ENCODE measurements at places on chromosomes 12 and 14.

GRCh38 chr14:50099335-50099734, 17.0 kb downstream of the VCPKMT start:
- no peak for DNase-seq

DNA sequence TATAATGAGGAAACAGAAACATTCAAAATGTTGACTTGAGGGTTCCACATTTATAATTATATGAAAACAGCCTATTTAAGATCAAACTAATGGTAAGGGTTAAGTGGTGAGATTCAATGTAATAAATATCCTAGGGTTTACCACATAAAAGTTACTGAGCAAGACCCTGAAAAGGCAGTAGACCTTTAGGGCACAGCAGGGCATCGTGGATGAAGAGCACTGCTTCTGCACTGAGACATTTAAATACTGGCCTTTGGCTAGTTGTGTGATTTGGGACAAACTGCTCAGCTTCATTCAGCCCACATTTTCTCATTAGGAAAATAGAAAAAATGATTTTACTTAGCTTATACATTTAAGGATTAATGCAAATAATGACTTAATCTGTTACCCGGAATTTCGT, 42.0 kb downstream of the CNTN1 start:
- DNase-seq: no peak

DNA sequence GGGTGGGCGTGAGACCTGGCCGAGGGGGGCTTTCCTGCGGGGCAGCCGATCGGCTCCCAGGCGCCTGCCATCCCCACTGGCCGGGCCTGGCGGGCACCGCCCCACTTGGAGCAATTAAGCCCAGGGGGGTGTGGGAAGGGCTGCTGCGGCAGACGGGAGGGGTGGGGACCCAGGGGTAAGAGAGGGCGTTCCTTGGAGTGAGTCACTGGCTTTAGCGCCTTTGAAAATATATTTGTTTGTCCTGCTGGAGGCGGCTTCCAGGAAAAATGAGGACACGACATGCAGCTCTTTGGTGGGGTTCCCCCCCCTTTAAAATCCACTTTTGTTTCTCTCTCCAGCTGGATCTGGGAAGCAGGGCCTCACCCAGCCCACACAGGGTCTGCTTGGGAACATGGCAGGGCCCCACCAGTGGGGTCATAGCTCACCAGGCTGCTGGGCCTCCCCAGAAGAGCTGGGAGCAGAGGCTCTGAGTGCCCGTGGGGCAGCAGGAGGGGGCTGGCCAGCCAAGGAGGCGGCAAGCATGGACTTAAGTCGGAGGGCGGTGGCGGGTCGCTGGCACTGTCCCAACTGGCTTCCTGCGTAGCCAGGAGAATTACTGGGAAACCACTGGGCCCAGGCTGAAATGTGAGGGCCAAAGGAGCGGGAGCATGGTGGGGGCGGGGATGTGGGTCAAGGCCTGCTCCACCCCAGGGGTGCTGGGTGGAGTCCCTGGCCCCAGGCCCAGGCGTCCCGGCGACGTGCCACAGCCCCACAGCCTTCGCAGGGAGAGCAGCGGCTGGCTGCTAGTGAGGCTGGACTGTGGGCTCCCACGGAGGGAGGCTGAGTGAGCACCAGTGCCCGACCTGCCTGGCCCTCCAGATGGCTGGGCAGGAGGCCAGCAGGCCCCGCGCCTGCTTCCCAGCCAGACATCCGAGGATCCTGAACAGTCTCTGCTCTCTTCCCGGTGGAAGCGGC, 128.0 kb downstream of the RFLNA start:
- no peak for DNase-seq

DNA sequence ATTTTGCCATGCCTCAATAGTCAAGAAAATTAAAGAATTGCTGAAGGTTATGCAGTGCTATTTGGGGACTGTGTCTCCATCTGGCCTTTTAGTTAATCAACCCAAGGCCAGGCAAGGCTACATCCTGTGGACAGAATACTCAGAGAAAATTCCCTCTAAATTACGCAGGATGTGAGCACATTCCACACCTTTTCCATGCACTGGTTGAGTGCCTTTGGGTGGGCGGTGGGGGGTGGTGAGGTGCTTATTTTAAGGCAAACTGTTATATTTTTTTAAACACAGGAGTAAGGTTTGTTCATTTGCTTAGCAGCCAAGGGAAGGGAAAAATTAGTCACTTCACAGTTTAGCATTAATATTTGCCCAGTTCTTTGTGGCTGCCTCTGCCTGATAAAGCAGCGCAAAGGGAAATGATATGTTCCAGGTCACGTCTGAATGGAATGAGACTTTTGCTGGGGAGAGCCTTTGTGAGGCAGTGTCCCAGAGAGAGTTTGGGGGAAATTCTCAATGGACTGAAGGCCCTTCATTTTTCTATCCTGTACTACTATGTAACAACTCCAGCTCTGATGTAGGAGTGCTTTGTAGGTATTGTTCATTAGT, 17.2 kb upstream of the KCNA5 start:
- no peak for DNase-seq

DNA sequence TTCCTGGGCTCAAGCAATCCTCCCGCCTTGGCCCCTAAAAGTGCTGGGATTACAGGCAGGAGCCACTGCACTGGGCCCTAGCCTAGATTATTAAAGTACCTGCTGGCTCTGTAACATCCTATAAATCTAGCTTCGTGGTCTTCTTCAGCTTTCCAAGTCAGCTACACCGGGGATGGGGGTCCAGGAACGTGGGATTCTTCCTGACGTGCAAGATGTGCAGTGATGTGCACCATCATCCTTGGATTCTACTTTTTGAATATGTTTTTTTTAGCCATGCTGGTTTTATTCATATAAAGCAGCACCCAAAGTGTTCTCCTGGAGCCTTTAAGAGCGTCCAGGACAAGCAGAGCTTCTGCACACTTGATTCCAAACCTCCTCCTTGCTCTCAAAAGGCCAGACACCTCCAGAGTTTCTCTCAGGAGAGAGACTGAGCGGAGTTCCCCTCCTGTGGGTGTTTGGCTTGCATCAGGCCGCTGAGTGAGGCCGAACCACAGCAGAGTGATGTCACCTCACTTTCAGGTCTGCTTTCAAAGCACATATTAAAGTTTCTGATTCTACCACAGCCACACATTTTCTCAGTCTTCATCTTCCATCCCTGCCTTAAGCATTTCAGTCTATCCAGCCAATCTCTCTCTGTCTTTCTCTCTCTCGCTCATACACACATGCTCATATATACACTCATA, 33.4 kb downstream of the VCPKMT start:
- peak; percentile 79 for DNase-seq

GRCh38 chr12:116317986-116318575, 40.6 kb upstream of the MED13L start:
- no peak for DNase-seq

GRCh38 chr14:92638904-92639303, 109.5 kb downstream of the LGMN start:
- no peak for DNase-seq

DNA sequence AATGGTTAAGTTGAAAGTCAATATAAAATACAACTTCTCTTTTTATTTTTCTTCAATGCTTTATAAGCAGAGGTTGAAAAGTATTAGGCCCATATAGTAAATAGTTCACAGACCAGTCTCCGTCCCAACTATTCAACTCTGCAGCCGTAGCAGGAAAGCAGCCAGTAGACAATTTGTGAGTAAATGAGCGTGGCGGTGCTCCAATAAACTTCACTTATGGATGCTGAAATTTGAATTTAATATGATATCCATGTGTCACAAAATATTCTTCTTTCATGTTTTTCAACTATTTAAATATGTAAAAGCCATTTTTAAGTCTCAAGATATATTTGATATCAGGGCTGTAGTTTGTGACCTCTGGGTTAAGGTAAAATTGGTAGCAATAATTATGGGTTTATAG, 17.7 kb downstream of the LIN7A start:
- DNase-seq: no peak

DNA sequence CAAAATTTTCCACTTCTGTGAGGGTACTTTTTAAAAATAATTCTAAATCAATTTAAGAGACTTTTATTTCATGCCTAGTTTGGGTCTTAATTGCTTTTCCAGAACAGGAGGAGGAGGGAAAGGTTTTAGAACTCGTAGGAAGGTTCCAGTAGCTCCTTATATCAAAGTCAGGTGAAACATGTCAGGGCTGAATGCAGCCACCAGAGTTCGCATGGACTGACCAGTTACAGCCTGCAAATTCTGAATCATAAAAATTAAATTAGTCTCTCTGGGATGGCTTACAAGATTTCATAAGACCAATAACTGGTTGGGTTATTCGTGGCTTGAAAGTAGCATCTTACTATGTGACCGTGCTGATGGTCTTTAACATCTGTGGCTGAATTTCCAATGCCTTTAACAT, 397 bp downstream of the BDKRB1 start:
- no peak for DNase-seq

DNA sequence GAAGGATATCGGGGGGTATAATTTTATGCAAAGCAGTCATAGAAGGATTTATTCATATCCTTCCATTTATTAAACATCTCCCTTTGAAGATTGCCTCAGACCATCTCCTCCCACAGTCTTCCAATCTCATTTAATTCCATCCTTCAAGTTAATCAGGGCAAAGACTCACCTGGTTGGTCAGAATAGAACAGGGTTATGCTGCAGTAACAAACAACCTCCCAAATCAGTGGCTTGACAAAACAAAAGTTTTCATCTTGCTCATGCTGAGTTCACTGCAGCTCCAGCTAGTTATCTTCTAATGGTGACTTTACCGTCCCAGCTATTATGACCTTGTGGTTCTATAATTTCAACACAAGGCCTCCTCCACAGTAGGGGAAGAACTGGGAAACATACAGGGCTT, 48.8 kb upstream of the MTERF2 start:
- no peak for DNase-seq

- no peak for DNase-seq
Measured at GRCh38 chr12:28998662-28999120, 150.4 kb upstream of the FAR2 start.

DNA sequence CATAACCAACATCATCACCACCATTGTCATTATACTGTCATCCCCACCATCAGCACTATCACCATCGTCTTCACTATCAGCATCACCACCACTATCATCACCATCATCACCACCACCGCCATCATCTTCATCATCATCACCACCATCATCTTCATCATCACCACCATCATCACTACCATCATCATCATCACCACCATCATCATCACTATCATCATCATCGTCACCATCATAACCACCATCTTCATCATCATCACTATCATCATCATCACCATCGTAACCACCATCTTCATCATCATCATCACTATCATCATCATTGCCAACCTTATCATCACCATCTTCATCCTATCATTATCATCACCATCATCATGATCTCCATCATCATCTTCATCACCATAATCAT, 39.0 kb downstream of the SVOP start:
- no peak for DNase-seq

- no peak for DNase-seq
Measured at GRCh38 chr14:75096959-75097358, 27.5 kb downstream of the ZC2HC1C start.

- DNase-seq: no peak
Measured at GRCh38 chr12:123134271-123134671, 16.6 kb downstream of the PITPNM2 start.

- DNase-seq: no peak
Measured at GRCh38 chr14:95193081-95193480, 35.8 kb upstream of the DICER1 start.

- DNase-seq: no peak
Measured at GRCh38 chr12:57154804-57155434, 7.5 kb upstream of the LRP1-AS start.

- no peak for DNase-seq
Measured at GRCh38 chr12:64840949-64841717, 16.7 kb downstream of the TBC1D30 start.

- no peak for DNase-seq
Measured at GRCh38 chr14:71665157-71665556, 267.1 kb upstream of the RGS6 start.

DNA sequence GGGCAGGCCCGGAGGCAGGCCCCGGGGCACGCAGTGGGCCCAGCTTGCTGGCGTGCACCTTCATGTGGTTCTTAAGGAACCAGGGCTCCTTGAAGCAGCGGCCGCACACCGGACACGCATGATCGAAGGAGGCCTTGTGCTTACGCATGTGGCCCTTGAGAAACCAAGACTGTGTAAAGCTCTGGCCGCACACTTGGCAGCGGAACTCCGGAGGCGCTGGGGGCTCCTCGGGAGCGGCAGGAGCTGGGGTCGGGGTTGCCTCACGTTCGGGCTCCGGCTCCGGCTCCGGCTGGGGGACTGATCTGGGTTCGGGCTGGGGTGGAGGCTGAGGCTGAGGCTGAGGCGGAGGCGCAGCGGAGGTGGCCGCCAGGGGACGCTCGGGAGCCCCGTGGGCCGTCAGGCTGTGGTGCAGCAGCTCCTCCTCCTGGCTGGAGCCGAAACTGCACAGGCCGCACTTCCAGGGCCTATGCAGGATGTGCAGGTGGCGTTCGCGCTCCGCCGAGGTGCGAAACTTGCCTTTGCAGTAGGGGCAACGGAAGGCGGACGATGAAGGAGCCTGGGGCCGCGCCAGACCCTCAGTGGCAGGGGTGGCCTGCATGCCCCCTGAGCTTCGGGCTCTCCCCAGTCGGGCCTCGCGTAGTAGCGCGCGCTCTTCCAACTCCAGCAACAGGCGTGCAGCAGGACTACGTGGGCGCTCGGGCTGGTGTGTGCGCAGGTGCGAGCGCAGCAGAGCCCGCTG, 6.0 kb downstream of the ZNF219 start:
- DNase-seq: peak; percentile 78

- DNase-seq: no peak
Measured at GRCh38 chr12:23756416-23756815, 193.1 kb downstream of the SOX5 start.

- DNase-seq: no peak
Measured at GRCh38 chr14:55458800-55459515, 18.5 kb upstream of the TBPL2 start.

GRCh38 chr14:95185033-95185766, 27.9 kb upstream of the DICER1 start:
- no peak for DNase-seq

DNA sequence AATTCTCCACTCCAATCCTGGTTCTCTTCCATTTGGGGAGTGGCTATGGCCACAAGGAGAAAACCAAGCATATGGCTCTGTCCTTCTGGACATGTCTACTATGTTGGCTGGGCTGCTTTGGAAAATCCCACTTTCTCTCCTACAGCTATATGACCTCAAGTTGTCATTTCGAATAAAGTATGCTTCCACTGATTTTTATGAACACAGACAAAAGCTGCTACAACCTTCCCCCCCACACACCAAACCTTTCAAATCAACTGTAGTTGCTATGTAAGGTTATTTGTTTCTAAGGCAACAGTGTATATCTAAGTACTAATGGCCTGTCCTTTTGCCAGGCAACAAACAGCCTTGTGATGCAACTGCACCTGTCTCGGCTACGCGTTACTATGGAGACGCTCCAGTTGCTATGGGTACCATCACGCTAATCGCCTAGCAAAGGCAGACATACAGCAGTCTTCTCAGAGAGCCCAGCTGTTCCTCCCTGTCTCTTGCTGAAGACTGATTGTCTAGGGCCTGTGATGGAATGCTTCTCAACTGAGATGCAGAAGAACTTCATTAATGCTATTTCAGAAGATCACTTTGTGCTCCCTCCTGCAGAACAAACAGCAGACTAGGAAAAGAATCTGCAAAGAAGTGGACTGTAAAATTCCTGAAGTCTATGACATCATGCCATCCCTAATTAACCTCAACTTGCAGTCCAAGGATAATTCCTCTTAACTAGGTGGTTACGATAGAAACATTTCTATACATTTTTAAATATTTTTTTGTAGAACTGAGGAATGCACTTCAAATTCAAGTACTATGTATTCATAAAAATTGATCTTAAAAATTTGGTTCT, 67.6 kb downstream of the FOXN3 start:
- DNase-seq: no peak

Data from stimulated activated CD8-positive, alpha-beta memory T cell treated with anti-CD3 and anti-CD28 coated beads, Interleukin-7, amount 100 ng/mL, for 4 hours (primary cell).